ENCODE measurements at places on chromosomes 11 and 22.
A peak's percentile ranks its signal among the peaks of the same experiment; 100 is the strongest.

DNA sequence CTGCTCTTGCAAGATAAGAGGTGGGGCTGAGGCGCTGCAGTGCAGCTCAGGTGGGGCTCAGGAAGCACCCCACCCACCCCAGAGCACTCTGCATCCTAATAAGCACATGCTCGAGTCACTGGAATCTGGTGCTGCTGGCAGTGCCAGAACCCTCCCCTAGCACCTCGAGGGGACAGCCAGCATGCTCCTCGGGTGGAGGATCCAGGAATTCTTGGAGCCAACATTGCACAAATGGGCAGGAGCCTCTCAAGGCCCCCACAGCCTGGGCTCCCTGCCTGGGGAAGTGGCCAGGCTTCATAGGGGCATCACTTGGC, 27.5 kb upstream of the CABP7 start:
- DNase-seq: no peak

- no peak for DNase-seq
Measured at GRCh38 chr11:95516786-95517185, 272.8 kb downstream of the FAM76B start.

GRCh38 chr11:124762105-124762623, at the start of gene ESAM:
ESAM (minus strand) TSS chr11:124762290; CDS start chr11:124762154, 136 bp downstream.
- DNase-seq: peak; percentile 59

DNA sequence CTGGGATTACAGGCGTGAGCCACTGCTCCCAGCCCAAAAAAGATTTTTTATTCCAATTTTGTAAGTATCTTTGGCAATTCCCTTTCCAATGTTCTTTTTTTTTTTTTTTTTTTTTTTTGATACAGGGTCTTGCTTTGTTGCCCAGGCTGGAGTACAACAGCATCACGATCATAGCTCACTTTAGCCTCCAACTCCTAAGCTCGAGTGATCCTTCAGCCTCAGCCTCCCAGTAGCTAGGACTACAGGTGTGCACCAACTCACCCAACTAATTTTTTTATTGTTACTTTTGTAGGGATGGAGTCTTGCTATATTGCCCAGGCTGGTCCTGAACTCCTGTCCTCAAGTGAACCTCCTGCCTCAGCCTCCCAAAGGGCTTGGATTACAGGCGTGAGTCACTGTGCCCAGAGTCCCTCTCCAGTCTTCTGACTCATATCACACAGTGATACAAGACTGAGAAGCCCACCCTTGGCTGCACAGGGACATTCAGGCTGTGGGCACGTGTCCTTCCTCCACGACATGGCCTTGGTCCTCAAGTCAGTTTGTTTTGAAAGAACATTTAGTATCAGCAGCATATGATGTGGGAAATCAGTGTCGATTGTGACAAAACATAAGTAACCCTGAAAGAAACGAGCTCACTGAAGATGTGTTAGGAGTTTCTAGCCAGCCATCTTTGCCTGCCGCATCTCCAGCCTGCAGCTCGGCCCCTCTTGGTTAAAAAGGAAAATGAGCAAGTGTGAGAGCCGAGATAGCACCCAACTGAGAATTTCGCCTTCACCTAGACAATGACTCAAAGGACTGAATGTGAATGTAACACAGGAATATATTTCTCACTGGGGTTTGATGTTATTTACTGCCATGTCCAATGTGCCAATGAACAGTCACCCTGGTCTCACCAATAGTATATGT, 175.5 kb downstream of the MN1 start:
- DNase-seq: no peak

DNA sequence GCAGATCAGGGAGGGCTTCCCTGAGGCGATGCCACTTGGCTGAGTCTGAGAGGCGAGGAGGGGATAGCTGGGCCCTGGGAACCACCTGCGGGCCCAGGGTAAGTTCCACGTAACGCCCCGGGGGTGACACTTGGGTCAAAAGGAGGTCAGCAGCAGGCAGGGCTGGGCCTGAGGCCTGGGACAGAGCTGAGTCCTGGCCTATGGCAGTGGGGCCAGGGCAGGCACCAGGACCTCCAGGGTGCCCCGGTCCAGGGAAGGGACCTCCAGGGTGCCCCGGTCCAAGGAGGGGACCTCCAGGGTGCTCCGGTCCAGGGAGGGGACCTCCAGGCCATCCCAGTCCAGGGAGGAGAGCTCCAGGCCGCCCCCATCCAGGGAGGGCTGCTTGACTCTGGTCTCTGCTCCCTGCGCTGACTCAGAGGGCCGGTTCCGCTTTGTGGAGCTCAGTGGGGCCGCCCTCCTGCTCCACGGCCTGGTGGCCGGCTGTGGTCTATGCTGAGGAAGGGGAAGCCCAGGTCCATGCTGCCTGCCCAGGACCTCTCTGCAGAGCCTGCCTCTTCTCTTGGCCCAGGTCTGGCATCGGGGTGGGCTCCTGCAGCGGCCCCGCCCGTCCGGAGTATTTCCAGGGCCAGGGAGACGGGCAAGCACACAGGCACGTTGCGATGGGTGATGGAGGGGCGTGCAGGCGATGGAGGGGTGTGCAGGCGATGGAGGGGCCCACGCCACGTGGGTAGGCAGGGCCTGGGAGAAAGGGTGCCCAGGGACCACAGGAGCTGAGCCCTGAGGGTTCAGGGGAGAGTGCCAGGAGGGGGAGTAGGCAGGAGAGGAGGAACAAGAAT, 19.5 kb upstream of the WNT7B start:
- no peak for DNase-seq

GRCh38 chr22:37633625-37634416, 5.6 kb upstream of the SH3BP1 start:
- DNase-seq: peak; percentile 54

- no peak for DNase-seq
Measured at GRCh38 chr11:2817431-2817830, 68.1 kb downstream of the CDKN1C start.

DNA sequence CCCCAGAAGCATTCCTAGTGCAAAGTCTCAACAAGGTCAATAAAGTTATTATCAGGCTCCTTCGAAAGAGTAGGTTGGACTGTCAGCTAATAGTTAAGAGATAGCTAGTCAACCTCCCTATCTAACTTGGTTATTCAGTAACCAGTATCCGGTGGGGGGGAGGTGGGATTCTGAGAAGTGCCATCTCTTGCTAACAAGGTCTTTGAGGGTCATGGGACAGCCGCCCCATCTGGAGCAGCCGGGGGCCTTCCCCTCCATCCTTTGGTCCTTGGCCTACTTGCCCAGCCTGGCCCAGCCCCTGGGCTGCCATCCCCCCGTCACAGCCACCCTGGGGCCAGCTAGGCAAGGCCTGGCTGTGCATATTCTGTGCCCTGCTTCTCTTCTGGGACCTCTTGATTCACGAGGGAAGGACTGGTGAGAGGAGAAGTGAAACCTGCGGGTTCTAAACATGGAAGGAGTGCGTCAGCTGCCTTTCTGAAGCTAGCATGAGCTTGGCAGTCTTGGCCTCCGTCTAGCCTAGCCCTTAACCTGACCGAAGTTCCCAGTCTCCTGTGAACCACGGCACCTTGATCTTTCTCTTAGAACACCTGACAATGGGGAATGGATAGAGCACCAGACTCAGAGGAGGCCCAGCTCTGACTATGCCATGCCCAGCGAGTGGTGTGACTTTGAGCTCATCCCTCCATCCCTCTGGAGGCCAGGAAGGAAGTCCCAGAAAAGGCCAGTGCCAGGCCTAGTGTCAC, 9.3 kb downstream of the SLC37A2 start:
- no peak for DNase-seq

GRCh38 chr11:34425867-34426266, 12.9 kb upstream of the CAT start:
- no peak for DNase-seq

DNA sequence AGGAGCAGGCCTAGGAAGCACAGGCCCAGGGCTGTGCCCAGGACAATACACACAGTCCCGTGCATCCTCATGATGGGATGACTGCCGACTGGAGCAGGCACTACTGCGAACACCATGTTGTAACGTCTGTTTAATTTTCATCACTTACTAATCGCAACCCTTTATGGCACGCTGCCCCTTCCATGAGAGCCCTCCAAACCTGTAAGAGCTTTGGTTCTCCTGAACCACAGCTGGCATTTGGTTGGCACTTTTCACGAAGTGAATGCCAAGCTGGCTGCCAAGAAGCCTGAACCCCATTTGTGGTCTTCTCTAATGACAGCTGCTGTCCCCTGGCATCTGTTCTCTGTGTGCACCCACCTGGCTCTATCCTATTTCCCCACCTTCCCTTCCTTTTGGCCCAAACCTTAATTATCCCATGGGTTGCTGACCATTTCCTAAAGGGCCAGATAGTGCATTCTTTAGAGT, 36.5 kb downstream of the APOL1 start:
- DNase-seq: no peak

GRCh38 chr11:113201054-113201818, 113.1 kb upstream of the TTC12 start:
- DNase-seq: no peak

DNA sequence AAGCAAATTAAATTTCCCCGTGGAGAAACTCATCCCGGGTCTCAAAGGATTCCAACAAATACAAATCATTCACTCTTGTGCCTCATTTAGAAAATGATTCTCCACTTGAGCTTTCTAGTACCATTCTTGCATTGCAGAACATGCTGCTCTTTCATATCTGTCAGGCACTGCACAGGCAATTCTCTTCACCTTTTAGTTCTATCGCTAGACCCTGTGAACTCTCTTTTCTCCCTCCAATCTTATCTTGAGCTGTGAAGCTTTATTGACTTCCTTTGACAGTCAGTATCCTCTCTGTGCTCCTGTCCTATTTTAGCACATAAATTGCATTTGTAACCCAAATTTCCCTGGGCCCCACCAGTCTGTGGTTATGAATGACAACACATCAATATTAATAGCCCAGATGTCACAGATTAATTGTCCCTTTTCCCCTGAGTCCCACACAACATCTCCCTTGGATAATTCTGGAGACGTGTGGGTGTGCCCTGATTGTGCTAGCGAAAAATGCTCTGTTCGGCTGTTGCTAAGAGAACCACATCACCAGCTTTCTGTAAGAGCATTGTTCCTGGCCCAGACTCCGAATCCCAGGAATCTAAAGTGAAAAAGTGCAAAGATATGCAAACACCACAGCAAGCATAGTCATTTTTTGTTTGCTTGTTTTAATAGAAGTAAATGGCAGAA, 22.4 kb upstream of the SC5D start:
- DNase-seq: no peak

DNA sequence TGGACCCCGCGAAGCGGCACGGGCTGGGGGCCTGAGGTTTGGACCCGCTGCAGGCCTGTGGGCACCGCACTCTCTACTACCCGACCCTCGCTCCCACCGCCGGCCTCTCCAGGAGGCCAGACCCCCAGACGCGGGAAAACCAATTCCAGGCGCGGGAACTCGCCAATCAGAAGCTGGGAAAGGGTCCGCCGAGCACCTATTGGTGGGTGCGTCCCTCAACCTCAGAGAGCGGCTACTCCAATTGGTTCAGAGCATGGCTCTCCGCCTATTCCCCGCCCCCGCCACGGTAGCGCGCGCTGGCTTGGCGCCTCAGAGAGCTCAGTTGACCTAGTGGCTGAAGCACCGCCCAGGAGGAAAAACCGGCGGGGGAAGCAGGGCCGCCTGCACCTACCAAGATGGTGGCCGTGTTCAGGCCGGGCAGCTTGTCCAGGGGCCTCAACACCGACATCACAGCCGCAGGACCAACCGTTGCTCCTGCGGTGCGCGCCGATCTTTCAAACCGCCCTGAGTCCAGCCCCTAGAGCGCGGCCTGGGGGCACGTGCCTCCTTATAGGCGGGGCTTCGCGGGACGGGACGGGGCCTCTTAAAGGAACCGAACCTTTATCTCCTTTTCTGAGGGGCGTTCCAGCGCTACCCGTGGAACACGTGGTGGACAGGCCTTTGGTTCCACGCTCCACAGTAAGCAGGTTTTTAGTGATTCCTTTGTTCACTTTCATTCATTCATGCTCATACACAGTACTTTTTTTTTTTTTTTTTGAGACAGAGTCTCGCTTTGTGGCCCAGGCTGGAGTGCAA, at the start of gene CENPM:
Gene CENPM, minus strand, starts transcription at position 524 of the 795 bp plus-strand sequence. Its CDS starts 76 bp downstream, at position 448.
- DNase-seq: peak; percentile 86

GRCh38 chr22:42364604-42365110, 67.5 kb downstream of the NFAM1 start:
- DNase-seq: no peak

- no peak for DNase-seq
Measured at GRCh38 chr11:44597358-44598012, 32.0 kb downstream of the CD82 start.

GRCh38 chr11:27528712-27529111, 22.1 kb upstream of the LIN7C start:
- DNase-seq: no peak

DNA sequence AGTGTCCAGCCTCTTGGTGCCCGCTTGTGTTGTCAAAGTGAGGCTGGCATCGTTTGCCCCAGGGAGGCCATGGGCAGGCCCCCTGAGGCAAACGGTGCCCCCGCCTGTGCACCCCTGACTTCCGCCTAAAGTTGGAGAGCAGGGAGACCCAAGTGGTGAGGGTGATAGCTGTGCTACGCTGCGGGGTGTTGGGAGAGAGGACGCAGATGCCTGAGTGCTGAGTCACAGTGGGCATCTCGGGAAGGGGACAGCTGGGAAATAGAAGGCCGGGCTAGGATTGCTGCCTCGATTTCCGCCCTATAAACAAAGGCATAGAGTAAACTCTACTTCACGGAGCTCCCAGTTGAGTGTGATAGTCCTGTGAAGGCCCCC, 5.8 kb downstream of the GRIK4 start:
- no peak for DNase-seq

- no peak for DNase-seq
Measured at GRCh38 chr11:89381094-89381493, 110.1 kb downstream of the NOX4 start.

DNA sequence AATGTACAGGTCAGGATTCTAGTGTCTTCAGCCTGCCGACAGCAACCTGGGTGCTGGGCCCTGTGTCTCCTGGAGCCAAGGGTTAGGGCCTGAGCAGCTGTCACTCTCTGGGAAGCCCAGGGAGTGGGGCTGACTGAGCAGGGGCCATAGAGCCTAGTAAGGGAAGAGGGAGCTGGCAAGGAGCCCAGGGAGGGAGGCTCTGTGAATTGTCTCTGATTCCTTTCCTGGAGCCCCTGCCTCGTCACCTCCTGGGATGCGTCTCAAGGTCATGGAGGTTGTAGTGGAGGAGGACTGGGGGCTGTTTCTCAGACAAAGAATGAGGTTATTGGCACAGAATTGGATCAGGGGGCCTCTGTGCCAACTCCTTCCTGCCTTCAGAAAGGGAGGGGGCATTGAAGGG, 11.8 kb downstream of the SOX10 start:
- no peak for DNase-seq

DNA sequence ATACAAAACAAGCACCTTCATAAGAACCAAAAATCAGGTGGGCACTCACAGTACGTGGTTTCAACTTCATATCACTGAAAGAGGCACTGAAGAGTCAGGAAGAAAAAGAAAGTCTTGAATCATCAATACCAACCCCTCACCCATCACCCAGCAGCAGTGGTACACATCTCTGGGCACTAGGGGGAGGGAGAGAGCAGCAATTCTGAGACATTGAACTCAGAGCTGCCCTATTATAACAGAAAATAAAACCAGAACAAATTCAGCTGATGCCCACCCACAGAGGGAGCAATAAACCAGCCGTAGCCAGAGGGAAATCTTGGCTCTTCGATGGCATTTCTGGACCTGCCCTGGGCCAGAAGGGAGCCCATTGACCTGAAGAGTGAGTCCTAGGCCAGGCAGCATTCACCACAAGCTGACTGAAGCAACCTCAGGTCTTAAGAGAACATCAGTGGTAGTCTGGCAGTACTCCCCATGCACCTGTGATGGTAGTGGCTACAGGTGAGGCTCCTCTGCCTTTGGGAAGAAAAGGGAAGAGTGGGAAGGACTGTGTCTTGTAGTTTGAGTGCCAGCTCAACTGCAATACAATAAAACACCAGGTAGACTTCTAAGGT, 42.2 kb upstream of the FAM181B start:
- no peak for DNase-seq
